ENCODE measurements at places on chromosomes 13 and 19. TPM values are rescaled to one million over a fixed set of nuclear protein-coding genes. Genes with fewer than 3 reads are reported as not detected.

CEACAM20 gene
- not detected for total RNA-seq

LPAR2 gene
- 2.6 TPM for total RNA-seq

TNFSF11 gene
- total RNA-seq, result not detected

CDC42EP5 gene
- total RNA-seq, result 70.5 TPM

ZNF773 gene
- 7.0 TPM for total RNA-seq

DNA sequence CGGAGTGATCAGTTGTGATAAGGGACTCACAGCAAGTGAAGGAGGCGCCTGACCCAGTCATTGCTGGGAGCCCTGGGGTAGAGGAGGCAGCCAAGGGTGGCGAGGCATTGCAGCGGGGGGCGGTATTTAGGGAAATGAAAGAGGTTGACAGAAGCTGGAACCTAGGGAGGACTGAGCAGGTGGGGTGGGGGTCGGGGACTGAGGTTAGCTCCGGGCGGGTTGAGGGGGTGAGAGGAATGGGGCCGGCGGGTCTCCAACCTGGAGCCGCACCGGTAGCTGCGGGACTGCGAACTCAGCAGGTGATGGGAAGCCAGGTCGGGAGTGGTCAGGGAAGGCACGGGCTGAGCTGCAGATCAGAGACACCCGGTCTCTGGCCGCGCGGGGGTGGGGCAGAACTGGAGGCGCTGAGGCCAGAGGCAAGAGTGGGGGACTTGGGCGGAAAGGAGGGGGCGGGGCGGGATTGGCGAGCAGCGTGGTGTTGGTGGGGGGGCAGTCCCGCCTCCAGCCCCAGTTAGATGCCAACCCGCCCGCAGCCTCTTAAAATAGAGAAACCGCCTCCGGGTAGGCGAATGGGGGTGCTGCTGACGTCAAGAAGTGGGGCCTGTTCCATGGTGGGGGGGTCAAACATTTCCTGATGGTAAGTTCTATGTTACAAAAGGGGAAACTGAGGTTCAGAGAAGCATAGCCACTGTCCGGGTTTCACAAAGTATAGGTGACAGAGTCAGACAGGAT lies 1.5 kb downstream of the MAST3 start:
- peak overlapping the region; percentile 39 for H3K4me3 ChIP-seq
- H3K4me1 ChIP-seq, result no peaks in the 10 kb centered on the region
- H3K36me3 ChIP-seq, result no peaks in the 10 kb centered on the region
- no peak for DNase-seq

GRCh38 chr19:52138278-52138982 lies 1.3 kb downstream of the ZNF616 start:
- peaks cover 21% of the 10 kb centered on the region for H3K4me1 ChIP-seq
- peaks cover 51% of the 10 kb centered on the region for H3K36me3 ChIP-seq
- peak overlapping the region; percentile 92 for H3K4me3 ChIP-seq
- DNase-seq, result no peak

DNA sequence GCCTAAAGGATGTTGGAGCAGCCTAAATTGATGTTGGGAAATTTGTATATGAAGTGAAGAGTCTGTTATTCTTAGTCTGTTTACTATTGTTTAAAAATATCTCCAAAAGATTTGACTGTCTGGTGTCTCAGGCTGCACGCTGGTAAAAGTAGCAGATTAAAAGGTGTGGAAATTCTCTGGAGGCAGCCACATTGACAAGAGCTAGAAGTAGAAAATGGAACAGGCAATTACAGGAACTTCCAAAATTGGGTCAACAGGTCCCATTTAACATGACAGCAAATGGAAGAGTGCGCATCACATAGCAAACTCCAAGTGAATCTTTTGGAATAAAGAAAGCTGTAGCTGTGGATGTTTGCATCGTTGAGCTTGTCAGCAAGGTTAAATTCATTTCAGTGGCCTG lies 138.3 kb downstream of the MTUS2 start:
- H3K4me1 ChIP-seq, result no peaks in the 10 kb centered on the region
- H3K27me3 ChIP-seq, result peaks cover 4% of the 10 kb centered on the region
- no peak overlapping the region for H3K27ac ChIP-seq
- no peak overlapping the region for H3K4me3 ChIP-seq

GRCh38 chr19:18633321-18633720 lies 3.5 kb upstream of the KLHL26 start:
- no peaks in the 10 kb centered on the region for H3K36me3 ChIP-seq
- no peak overlapping the region for H3K27ac ChIP-seq
- no peak overlapping the region for H3K4me3 ChIP-seq
- no peak for DNase-seq
- H3K27me3 ChIP-seq, result peaks cover 18% of the 10 kb centered on the region

GRCh38 chr13:45752510-45752909 lies 50.4 kb downstream of the CBY2 start:
- H3K36me3 ChIP-seq, result peaks cover under 1% of the 10 kb centered on the region
- H3K4me3 ChIP-seq, result no peak overlapping the region
- H3K4me1 ChIP-seq, result no peaks in the 10 kb centered on the region
- no peak for DNase-seq

DNA sequence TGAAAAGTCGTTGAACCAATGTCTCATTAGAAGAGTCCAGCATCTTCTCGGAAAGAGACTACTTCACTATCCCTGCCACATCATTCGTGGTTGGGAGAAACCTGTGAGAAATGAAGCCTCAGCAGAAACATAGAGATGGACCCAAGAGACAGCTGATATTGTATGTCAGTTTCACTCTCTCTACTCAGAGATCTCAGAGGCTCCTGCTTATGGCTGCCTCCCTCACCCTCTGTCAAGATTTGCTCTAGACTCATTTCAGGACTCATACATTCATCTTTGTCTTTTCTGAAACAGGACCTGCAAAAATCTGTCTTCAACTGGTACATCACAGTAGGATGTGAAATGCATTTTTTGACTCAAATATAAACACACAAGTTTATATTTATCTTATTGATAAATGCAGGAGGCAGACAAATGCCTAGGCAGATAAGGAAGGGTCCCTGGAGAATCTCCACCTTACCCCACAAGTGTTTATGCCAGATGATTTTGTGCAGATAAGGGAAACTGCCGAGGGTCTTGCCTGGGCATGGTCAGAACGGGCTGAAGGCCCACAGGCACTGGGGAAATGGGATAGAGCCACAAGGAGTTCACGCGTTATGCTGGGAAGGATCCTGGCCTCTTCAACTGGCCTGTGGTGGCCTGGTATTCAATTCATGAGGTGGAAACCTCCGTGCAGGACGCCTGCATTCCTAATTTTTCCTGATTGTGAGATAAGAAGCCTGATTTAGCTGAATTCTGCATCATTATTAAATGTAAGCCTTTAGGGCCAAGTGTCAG lies 1834.0 kb upstream of the PCDH20 start:
- no peak for DNase-seq
- H3K36me3 ChIP-seq, result no peaks in the 10 kb centered on the region
- H3K27ac ChIP-seq, result no peak overlapping the region
- H3K4me3 ChIP-seq, result no peak overlapping the region
- no peaks in the 10 kb centered on the region for H3K27me3 ChIP-seq

GRCh38 chr13:60026286-60026685 lies 137.4 kb downstream of the DIAPH3 start:
- H3K4me1 ChIP-seq, result peaks cover 12% of the 10 kb centered on the region
- no peak overlapping the region for H3K27ac ChIP-seq
- H3K36me3 ChIP-seq, result peaks cover 13% of the 10 kb centered on the region
- H3K4me3 ChIP-seq, result no peak overlapping the region

- no peaks in the 10 kb centered on the region for H3K36me3 ChIP-seq
- no peak overlapping the region for H3K27ac ChIP-seq
- peaks cover 21% of the 10 kb centered on the region for H3K4me1 ChIP-seq
- DNase-seq, result peak; percentile 48
- H3K4me3 ChIP-seq, result no peak overlapping the region
These were observed 9.6 kb downstream of the ABHD13 start for GRCh38 chr13:108227651-108228272.

DNA sequence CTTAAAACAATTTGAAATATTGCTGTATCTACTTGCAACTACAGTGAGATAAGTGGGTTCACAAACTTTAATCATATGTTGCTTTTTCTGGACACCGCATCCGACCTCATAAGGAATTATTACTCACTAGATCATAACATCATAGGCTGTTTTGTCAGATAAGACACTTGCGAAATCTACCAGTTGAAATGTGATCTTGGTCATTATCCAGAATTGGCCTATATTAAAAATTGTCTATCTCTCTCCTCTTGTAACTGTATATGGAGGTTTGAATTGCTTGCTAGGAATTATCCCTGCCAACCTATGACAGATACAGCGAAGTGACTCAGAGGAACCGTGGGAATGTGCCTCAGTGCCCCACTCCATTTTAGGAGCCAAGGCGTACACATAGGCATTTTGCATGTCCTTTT lies 117.0 kb upstream of the POSTN start:
- no peaks in the 10 kb centered on the region for H3K27me3 ChIP-seq
- H3K4me3 ChIP-seq, result peak overlapping the region; percentile 33
- peaks cover 45% of the 10 kb centered on the region for H3K36me3 ChIP-seq
- peak; percentile 65 for DNase-seq

Measured in HFFc6 (cell line).